ENCODE measurements at places on chromosomes 12 and 14.

DNA sequence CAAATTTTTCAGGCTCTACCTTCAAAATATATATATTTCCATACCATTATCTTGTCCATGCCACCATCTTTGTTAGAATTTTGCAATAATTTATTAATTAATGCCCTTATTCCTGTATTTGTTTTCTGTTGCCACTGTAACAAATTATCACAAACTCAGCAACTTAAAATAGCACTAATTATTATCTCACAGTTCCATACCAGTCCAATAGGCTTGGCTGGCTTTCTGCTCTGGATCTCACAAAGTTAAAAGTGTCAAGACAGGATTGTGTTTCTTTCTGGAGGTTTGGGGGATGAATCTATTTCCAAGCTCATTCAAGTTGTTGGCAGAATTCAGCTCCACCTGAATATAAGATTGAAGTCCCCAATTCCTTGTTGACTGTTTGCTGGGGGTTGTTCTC is 58.6 kb upstream of the SLC38A4 start:
- DNase-seq, result no peak

- no peak for DNase-seq
Measured at GRCh38 chr14:21054123-21054767, 3.4 kb upstream of the RNASE8 start.

- no peak for DNase-seq
Measured at GRCh38 chr12:124233041-124233796, 61.7 kb upstream of the RFLNA start.

- peak; percentile 45 for DNase-seq
Measured at GRCh38 chr12:56987551-56988053, 18.7 kb downstream of the ZBTB39 start.

DNA sequence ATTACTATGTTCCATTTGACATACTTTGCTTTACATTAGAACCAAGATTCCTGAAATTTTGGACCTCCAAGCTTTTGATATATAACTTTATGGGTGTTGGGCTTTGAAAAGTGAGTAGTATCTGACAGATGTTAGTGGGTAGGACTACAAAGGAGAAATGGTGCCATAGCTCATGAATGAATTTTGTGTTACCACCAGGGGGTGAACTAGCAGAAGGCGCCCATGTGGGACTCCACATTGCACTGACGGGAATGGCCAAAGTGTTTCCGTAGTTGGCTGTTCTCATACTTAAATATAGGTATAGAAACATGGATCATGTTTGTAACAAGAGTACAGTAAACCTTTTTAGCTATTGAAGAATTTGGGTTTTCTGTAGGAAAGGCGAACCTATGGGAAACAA is 337.5 kb downstream of the FLRT2 start:
- no peak for DNase-seq

DNA sequence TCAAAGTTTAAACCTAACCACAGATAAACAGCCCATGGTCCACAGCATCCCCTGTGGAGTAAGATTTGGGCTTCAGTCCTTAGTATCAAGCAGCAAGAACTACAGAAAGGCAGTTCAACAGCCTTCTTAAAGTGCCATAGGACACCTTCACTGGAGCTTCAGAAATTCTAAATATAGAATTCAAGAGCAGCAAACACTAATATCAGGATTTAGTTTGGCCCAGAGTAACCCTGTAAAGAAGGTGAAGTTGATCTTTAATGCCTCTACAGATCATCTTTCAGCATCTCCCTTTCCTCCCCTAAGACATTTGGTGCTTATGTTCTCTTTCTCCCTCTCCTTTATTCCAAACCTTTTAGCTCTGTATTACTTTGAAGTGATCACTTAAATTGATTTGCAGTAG is 59.5 kb upstream of the ARHGAP5 start:
- DNase-seq, result no peak

- DNase-seq, result no peak
Measured at GRCh38 chr12:52227606-52228166, 5.4 kb upstream of the KRT7 start.

GRCh38 chr12:96195845-96196451 is 1.8 kb downstream of the ELK3 start:
- DNase-seq, result no peak

DNA sequence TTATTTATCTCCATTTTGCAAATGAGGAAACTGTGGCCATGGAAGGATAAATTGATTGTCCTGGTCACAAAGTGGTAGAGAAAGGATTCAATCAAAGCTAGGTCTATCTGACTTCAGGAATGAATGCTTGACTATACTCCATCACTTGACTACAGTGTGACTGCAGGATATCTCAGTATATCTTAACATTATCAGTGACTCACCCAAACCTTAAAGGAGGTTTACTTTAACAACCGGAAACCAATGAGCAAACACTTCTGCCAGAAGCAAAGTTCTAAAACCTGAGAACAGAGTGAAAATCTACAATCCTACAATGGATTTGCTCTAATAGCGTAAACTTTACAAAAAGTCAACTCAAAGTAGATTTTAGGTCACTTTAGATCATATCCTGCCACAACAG is 277.0 kb downstream of the CEP128 start:
- DNase-seq, result no peak

- DNase-seq, result no peak
Measured at GRCh38 chr12:109888179-109889020, 8.1 kb upstream of the GLTP start.

- no peak for DNase-seq
Measured at GRCh38 chr14:48786498-48786897, 799.7 kb downstream of the RPS29 start.

DNA sequence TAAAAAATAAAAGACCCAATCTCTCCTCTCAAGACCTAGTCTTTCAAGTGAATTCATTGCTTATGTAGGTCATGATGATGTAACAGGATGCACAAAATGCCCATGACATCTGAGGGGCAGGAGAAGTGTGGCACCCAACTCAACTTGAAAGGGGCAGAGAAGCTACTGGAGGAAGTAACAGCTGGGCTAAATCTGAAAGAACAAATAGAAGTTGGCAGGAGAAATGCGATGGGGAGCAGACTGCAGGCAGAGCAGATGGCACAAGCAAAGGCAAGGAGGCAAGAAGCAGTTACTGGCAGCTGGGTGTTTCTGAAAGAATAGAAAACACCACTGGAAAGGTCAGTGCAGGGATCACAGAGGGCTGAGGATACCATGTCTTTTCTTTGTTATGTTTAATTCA is 14.6 kb downstream of the SLC38A4 start:
- no peak for DNase-seq

DNA sequence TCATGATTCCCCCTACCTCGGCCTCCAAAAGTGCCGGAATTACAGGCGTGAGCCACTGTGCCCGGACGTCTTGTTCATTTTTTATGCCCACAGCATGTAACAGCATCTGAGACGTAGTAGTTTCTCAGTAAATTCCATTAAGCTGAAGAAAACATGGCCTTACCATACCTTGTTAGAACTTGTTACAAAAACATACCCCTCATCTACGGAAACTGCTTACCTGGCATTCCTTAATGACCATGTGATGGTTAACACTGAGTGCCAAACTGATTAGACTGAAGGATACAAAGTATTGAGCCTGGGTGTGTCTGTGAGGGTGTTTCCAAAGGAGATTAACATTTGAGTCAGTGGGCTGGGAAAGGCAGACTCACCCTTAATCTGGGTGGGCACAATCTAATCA is 186.8 kb downstream of the CEP128 start:
- no peak for DNase-seq

DNA sequence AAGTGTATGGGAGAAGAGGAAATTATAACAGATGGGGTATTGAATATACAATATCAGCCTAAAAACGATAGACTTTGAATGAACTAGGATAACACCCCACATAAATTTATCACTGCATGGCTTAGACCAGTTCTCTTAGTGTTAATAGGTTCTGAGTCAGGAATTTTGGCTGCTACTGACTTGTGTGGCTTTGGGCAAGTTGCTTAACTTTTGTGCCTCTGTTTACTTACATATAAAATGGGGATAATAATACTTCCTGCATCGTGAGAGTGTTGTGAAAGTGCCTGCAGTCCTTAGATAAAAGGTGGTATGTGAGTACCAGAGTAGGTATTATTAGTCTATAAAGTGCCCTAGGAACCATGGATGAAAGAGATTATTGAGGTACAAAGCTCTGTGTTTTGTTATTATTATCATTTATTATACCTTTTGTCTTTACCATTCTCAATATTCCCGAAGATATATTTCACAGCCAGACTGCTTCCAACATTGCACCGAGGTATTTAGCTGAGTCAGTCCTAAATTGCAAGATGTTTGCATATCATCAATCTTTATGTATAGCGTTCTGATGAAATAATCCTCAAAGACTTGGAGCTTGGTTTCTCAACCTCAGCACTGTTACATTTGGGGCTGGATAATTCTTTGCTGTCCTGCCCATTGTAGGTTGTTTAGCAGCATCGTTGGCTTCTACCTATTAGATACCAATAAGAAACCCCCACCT is 2.3 kb upstream of the PAWR start:
- no peak for DNase-seq

DNA sequence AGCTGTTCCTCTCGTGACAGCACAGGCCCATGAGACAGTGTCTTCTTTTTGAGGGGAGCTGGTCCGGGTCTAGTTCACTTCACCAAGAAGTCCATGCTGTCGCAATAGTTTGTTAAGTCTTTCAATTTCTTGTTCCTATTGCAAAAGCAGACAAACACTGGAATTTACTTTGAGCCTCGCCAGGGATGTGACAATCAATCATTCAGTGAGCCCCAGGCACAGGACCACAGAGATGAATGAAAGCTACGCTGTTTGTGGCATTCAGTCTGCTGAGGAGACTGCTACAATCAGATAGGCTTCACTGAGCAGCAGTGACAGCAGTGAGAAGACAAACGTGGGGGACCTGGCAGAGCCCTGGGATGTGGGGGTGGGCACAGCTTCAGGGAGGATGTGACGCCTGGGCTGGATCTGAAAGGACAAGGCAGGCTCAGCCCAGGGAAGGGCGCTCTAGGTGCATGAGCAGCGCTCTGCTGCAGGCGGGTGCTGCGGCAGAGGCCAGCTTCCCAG is 35.5 kb downstream of the TCTN1 start:
- DNase-seq, result no peak

- no peak for DNase-seq
Measured at GRCh38 chr14:23185063-23185462, 1.6 kb upstream of the SLC7A8 start.

GRCh38 chr14:89303456-89304435 is 113.3 kb downstream of the FOXN3 start:
- DNase-seq, result peak; percentile 33

DNA sequence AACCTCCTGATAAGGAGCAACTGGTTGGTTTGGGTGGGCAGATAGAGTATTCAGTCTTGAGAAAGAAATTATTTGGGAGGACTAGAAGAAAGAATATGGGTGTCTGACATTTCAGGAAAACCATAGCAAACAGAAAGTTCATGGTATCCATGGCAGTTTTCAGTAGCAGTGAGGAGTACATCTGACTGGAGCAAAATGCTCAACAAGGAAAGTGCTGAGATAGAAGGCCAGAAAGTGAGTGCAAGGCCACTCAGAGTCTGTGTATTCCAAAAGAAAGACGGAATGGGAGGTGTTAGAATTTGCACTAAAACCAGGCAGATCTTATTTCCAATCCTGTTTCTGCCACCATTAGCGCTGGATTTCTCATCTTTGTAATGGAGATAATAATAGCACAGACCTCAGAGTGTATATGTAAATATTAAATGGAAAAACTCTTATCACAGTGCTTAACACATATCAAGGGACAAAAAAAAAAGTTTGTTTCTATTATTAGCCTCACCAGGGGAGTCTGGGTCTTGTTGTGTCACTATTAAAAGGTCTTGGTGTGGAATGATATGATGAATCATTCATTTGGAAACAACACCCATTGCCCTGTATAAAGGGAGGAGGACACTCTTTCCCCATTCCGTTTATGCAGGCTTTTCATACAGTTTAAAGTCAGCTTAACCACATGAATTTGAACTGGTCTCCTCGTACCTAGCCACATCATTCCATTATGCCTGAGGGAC is 349.8 kb downstream of the IPO8 start:
- DNase-seq, result no peak

Data from omental fat pad (tissue), 4 donors.